ENCODE measurements at places on chromosomes 2 and 18. TPM values are rescaled to one million over a fixed set of nuclear protein-coding genes. Genes with fewer than 3 reads are reported as not detected.

KIF5C gene
- total RNA-seq, result 6.2 TPM

RAMP1 gene
- 191 TPM for total RNA-seq

DNA sequence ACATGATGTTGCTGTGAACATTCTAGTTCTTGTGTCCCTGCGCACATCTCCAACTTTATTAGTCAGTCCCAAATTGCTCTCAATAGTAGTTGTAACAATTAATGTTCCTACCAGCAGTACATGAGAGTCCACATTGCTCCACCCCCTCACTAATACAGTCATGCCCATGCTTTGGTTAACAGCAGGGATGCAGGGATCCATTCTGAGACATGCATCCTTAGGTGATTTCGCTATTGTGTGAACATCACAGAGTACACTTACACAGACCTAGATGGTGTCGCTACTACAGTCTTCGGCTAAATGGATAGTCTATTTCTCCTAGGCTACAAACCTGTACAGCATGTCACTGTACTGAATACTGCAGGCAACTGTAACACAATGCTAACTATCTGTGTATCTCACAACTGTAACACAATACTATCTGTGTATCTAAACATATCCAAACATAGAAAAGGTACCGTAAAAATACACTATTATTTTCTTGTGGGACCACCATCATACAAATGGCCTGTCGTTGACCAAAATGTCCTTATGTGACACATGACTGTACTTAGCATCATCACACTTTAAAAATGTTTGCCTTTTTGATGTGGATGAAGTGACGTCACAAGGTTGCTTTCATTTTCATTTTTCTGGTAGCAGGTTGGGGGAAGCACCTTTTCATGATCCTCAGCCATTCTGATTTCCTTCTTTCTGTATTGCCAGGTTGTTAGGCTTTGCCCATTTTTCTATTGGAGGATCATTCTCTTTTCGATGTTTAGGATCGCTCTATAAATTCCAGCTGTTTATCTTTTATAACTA, 82.9 kb upstream of the RNF152 start:
- H3K27me3 ChIP-seq, result no peaks in the 10 kb centered on the region
- H3K27ac ChIP-seq, result no peak overlapping the region
- H3K4me1 ChIP-seq, result no peaks in the 10 kb centered on the region
- DNase-seq, result no peak
- no peaks in the 10 kb centered on the region for H3K36me3 ChIP-seq

- H3K27ac ChIP-seq, result no peak overlapping the region
- H3K4me1 ChIP-seq, result no peaks in the 10 kb centered on the region
- no peak overlapping the region for H3K4me3 ChIP-seq
- no peaks in the 10 kb centered on the region for H3K36me3 ChIP-seq
Measured at GRCh38 chr2:101223814-101224231, 28.9 kb upstream of the CNOT11 start.

DNA sequence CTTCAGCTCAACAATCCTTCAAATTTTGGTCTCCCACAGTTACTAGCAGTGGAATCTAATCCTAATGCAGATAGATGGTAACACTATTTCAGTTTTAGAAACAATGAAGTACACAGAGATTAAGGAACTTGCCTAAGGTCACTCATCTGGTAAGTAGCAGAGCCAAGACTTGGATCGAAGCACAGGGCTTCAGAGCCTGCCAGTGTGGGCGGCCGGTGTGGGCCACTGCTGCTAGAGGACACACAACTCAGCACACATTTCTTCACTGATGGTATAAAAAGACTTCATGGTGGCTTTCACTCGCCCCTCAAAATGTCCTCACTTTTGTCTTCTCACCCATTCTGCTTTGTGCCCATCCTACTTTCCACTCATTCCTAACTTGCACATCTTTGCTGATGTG, 11.1 kb downstream of the C2orf74 start:
- DNase-seq, result no peak
- no peaks in the 10 kb centered on the region for H3K36me3 ChIP-seq
- H3K4me3 ChIP-seq, result no peak overlapping the region
- peaks cover 2% of the 10 kb centered on the region for H3K4me1 ChIP-seq
- H3K27me3 ChIP-seq, result no peaks in the 10 kb centered on the region
- no peak overlapping the region for H3K27ac ChIP-seq

C2orf92 gene
- total RNA-seq, result 4.6 TPM
